Hepatocyte (in vitro differentiated cells): ENCODE measurements at places on chromosomes 2 and 18. TPM values are rescaled to one million over a fixed set of nuclear protein-coding genes. Genes with fewer than 3 reads are reported as not detected.

Gene PLEK
- 0.72 and 0.92 TPM in 2 replicates for polyA plus RNA-seq

Gene LTBP1
- polyA plus RNA-seq, result 29.5 and 35.6 TPM in 2 replicates

Gene IMMT
- polyA plus RNA-seq, result 67.9 and 70.7 TPM in 2 replicates

Gene SPIRE1
- 11.1 and 13.1 TPM in 2 replicates for polyA plus RNA-seq

Gene MC2R
- not detected in 2 replicates for polyA plus RNA-seq

Gene CCDC150
- polyA plus RNA-seq, result 5.5 and 6.6 TPM in 2 replicates

GRCh38 chr2:70733646-70734180 lies 34.3 kb downstream of the ADD2 start:
- H3K4me1 ChIP-seq, result no peaks in the 10 kb centered on the region
- no peak overlapping the region for H3K27ac ChIP-seq

GRCh38 chr18:58427321-58427720 lies 201.6 kb downstream of the ALPK2 start:
- no peaks in the 10 kb centered on the region for H3K4me1 ChIP-seq
- no peak for DNase-seq
- no peaks in the 10 kb centered on the region for H3K27me3 ChIP-seq
- H3K36me3 ChIP-seq, result no peaks in the 10 kb centered on the region

GRCh38 chr2:101374821-101375561 lies 12.3 kb downstream of the CREG2 start:
- H3K36me3 ChIP-seq, result no peaks in the 10 kb centered on the region
- no peak overlapping the region for H3K27ac ChIP-seq
- H3K27me3 ChIP-seq, result no peaks in the 10 kb centered on the region

- peak; percentile 80 for DNase-seq
- H3K36me3 ChIP-seq, result no peaks in the 10 kb centered on the region
- peak overlapping the region; percentile 55 for H3K27ac ChIP-seq
- no peaks in the 10 kb centered on the region for H3K4me1 ChIP-seq
- H3K4me3 ChIP-seq, result no peak overlapping the region
- no peaks in the 10 kb centered on the region for H3K27me3 ChIP-seq
Measured at GRCh38 chr18:62486290-62486964, 36.4 kb upstream of the ZCCHC2 start.

DNA sequence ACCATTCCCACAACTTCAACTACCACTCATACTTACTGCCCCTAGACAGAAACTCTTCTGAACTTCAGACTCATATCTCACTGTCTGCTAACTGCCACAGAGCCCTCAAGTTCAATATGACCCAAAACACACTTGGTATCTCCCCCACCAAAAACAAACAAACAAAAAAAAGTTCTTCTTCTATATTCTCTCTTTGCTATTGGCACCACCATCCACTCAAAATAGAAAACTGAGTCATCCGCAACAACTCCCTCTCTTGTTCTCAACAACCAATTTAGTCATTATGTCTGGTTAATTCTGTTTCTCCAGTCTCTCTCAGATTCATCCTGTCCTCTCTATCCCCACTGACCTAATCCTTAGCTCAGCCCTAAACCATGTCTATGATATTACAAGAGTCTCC lies 7.2 kb upstream of the DCTN1 start:
- no peaks in the 10 kb centered on the region for H3K36me3 ChIP-seq
- no peak overlapping the region for H3K27ac ChIP-seq
- H3K4me3 ChIP-seq, result no peak overlapping the region
- peaks cover 14% of the 10 kb centered on the region for H3K4me1 ChIP-seq

DNA sequence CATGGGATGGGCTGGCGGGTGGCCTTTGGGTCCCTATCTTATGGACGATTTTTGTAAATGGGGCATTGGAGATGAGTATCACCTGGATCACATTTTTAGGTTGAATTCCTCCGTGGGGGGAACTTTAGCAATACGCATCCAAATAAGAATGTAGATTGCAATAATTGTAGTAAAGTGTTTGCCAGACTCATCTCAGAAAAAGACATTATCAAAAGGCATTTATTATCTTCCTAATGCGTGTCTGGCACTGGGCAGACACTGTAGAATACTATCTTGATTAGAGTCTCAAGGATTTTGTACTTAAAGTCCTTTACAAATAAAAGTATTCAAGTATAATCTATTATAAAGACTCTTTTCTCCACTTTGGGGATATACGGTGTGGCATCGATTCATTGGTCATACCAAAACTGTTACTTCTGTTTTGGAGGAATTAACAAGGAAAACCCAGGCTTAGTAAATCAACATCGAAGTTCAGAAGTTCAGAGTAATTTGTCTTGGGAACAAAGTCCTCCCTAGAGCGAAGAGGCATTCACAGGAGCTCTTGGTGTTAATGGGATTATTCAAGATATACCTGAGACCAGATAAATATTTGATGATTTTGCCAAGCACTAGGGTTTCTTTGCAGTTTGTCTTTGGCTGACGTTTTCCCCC lies 578 bp upstream of the ACKR3 start:
- peaks cover 40% of the 10 kb centered on the region for H3K4me1 ChIP-seq
- no peaks in the 10 kb centered on the region for H3K36me3 ChIP-seq
- peak overlapping the region; percentile 91 for H3K27ac ChIP-seq

- no peaks in the 10 kb centered on the region for H3K27me3 ChIP-seq
- no peak overlapping the region for H3K4me3 ChIP-seq
- no peaks in the 10 kb centered on the region for H3K36me3 ChIP-seq
- no peak overlapping the region for H3K27ac ChIP-seq
Measured at GRCh38 chr2:121960251-121960650, 204.8 kb downstream of the TSN start.

GRCh38 chr2:190789074-190790004 lies 91.3 kb upstream of the GLS start:
- no peaks in the 10 kb centered on the region for H3K36me3 ChIP-seq
- no peak overlapping the region for H3K4me3 ChIP-seq
- peaks cover 33% of the 10 kb centered on the region for H3K4me1 ChIP-seq
- no peaks in the 10 kb centered on the region for H3K27me3 ChIP-seq
- no peak for DNase-seq

DNA sequence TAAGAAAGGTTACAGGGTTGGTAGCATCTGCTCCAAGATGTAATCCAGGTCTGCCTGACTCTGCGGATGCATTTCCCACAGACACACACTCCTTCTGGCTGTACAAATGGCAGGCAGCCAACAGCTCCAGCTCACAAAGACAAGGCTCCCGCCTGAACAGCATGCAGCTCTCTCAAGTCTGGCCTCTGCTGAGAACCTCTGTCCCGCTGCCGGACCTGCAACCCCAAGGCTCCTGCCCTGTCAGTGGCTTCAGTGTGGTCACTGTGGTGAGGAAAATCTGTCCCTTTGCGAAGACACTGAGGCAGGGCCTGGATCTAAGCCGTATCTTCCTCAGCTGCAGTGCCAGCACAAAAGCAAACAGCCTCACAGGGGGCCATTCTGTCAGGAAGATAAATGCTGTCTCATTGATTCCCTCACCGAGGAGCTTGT lies 469.3 kb upstream of the MEX3C start:
- H3K4me1 ChIP-seq, result no peaks in the 10 kb centered on the region
- H3K27me3 ChIP-seq, result no peaks in the 10 kb centered on the region
- no peak overlapping the region for H3K4me3 ChIP-seq
- peak; percentile 70 for DNase-seq
